ENCODE measurements at places on chromosomes 2 and 18. TPM values are rescaled to one million over a fixed set of nuclear protein-coding genes. Genes with fewer than 3 reads are reported as not detected.

Gene APCDD1
- total RNA-seq = 10.9 TPM

GRCh38 chr2:28293416-28293815 is 99.2 kb upstream of the FOSL2 start:
- H3K4me3 ChIP-seq = no peak overlapping the region
- no peak overlapping the region for H3K27ac ChIP-seq
- no peaks in the 10 kb centered on the region for H3K4me1 ChIP-seq
- no peaks in the 10 kb centered on the region for H3K27me3 ChIP-seq
- no peak for DNase-seq
- H3K36me3 ChIP-seq = no peaks in the 10 kb centered on the region

Gene CDK15
- not detected for total RNA-seq

DNA sequence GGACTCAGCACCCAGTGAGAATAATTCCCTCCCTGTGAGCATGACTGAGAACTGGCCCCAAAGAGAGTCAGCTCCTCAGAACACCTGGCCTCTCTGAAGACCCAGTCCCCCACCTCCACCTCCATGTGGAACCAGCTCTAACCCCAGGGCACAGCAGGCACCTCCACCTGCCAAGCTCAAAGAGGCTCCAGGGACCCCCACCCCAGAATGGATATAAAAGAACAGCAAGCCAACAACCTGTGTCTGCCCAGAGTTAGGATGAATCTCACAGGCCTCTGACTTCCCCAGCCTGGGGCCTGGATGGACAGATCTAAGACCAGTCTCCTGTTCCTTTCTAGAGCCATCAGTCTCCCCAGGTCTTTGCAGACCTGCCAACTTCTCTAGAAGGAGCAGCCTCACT is 498.5 kb downstream of the EIPR1 start:
- no peaks in the 10 kb centered on the region for H3K36me3 ChIP-seq
- no peak for DNase-seq
- no peak overlapping the region for H3K4me3 ChIP-seq
- H3K27me3 ChIP-seq = peaks cover 4% of the 10 kb centered on the region
- no peak overlapping the region for H3K27ac ChIP-seq

DNA sequence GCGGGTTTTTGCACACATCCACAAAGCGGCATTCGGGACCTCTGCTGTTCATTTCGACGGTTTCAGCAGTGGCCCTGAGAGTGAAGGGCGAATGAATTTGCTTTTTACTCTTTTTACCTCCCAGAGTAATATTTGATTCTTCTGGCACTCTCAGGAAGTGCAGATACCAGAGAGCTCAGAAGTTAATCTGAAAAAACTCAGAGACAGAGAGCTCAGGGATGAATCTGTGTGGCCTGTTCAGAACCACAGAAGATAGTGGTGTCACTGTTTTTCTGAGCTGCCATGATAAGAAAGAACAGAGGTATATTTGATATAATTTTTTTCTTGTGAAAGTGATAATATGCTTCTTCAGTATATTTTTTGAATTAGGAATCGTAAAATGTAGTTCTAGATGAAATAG is 129.3 kb downstream of the MBP start:
- no peaks in the 10 kb centered on the region for H3K27me3 ChIP-seq
- no peak for DNase-seq
- no peaks in the 10 kb centered on the region for H3K36me3 ChIP-seq
- no peak overlapping the region for H3K27ac ChIP-seq

- peaks cover 9% of the 10 kb centered on the region for H3K27me3 ChIP-seq
- DNase-seq = no peak
- peaks cover 3% of the 10 kb centered on the region for H3K4me1 ChIP-seq
- no peak overlapping the region for H3K4me3 ChIP-seq
Observed at GRCh38 chr2:236642584-236643291, 73.1 kb downstream of the ACKR3 start.

GRCh38 chr2:15400240-15400826 is 160.8 kb downstream of the NBAS start:
- H3K4me3 ChIP-seq = no peak overlapping the region
- H3K27ac ChIP-seq = no peak overlapping the region
- no peak for DNase-seq
- H3K27me3 ChIP-seq = no peaks in the 10 kb centered on the region
